ENCODE measurements at places on chromosomes 7 and 10.
A peak's percentile ranks its signal among the peaks of the same experiment; 100 is the strongest.

DNA sequence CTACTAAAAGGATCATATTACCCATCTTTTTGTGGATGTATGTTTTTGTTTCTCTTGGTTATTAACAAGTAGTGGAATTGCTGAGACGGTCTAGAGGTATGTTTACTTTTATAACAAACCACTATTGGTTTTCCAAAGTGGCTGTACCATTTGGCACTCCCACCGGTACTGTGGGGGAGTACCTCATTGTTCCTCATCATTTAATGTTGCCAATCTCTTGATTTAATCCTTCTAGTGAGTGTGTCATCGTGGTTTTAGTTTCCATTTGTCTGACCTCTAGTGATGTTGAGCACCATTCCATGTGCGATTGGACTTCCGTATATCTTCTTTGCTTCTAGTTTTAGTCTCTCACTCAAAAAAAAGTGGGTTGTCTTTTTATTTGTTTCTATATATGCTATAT is 50.4 kb downstream of the RBM33 start:
- DNase-seq, result no peak

DNA sequence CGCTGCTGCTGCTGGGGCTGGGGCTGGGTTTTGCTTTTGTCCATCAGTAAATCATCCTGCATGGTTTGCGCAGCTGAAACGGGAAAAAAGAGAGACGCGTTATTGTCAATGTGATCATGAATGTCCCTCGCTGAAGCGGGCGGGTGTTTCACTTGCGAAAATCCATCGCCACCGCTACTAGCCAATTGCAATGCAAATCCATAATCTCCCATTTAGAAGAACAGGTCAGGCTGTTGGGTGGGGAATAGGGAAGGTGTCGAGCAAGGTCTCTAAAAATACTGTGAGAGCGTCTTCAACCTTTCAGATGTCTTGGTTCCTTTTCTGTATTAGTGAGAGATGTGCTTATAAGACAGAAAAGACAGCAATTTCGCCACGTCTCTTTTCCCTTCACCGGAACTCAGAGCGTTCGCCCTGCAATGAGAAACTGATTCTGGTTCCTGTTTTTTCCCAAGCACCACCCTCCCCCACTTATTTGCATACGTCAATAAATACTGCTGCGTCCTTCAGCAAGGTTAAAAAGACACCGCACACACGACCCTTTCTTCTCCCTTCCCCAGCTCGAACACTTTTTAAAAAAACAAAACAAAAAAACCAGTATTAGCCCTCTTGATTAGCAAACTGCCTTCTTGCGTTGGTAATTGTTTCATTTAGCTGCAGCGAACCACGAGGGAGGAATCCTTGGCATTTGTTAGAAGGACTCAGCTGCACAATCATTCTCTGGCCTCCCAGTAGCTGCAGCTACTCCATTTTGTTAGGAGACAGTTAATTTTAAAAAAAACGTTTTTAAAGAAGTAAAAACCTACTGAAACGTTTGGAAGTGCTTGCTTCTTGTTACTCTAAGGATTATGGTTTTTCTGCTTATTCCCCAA is 50.4 kb downstream of the CPEB3 start:
- DNase-seq, result peak; percentile 45

- no peak for DNase-seq
Observed at GRCh38 chr7:28731092-28731658, 227.0 kb downstream of the TRIL start.

GRCh38 chr7:138980563-138981291 is 462 bp downstream of the KIAA1549 start:
- DNase-seq, result peak; percentile 18

- DNase-seq, result peak; percentile 23
Observed at GRCh38 chr7:142645777-142646176, 103.5 kb upstream of the PRSS1 start.

- no peak for DNase-seq
Observed at GRCh38 chr10:29840516-29841276, 205.9 kb upstream of the SVIL start.

DNA sequence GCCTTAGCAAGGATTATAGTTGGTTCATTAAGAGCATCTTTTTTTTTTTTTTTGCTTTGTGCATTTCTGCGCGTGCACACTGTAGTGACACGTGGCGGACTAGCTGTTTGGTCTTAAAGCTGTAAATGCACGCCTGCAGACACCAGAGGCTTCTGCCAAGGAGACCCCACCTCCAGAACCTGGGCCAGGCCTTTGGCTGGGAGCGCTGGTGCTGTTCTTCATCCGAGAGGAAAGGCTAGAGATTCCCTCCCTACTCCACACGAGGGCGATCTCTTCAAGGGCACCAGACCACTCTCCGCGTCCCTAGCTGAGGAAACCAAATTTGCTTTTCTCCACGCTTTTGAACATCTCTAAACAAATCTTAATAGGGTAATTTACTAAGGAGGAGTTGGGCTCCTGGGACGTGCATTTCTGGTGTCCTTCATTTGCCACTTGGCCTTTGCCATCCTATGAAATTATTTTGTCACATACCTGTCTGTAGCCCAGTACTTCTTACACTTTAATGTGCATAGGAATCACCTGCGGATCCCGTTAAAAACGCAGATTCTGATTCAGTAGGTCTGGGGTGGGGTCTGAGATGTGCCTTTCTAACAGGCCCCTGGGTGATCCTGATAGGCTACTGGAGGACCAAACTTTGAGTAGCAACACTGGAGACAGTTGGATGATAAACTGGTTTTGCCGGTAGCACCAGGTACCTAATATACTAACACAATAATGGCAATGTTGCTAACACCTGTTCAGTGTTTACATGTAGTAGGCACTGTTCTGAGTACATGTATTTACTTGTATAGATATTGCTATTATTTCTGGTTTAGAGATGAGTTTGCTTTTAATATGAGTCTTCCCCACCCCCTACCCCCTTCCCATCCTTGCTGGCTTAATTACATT is 1.3 kb upstream of the SLC26A5 start:
- peak; percentile 89 for DNase-seq

DNA sequence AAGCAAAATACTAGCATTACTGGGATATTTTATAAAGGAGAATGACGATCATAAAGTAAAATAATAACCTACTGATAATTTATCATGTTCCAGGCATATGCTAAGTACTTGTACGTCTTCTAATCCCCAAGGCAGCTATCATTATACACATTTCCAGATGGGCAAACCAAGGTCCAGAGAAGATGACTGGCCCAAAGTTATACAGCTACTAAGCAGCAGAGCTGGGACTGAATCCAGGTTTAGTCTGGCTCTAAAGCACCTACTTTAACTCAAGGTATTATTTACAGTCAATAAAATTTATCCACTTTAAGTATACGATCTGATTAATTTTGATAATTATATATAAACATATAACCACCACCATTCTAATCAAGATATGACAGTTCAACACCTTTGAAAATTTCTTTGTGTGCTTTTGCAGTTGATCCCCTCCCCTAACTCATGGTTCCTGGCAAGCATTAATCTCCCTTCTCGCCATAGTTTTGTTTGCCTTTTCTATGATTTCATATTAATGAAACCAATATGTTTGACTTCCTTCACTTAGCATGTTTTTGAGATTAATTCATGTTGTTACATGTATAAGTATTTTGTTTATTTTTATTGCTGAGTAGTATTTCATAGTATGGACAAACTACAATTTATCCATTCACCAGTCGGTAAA is 126.7 kb downstream of the CPEB3 start:
- DNase-seq, result no peak

GRCh38 chr10:78319371-78319770 is 285.7 kb downstream of the RPS24 start:
- DNase-seq, result no peak

GRCh38 chr7:29194206-29194593 is 375 bp upstream of the CHN2 start:
- no peak for DNase-seq

- peak; percentile 60 for DNase-seq
Observed at GRCh38 chr7:143245123-143245522, 18.1 kb upstream of the GSTK1 start.

DNA sequence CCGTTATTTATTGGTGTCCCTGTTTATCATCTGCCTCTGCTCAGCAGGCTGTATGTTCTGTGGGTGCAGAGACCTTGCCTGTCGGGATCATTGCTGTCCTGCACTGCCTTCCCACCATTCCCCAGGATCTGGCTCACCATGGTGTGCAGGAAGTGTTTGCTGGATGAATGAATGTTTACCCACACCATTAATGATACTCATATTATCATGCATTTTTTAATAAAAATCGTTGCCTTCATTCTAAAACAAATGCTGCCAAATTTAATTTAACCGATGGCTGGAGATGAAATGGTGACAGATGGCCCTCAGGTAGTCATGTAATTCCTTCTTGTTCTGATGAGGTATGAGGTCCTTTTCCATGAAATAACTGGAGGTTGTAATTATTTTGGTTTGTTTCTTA is 22.5 kb downstream of the PLPP4 start:
- DNase-seq, result no peak

DNA sequence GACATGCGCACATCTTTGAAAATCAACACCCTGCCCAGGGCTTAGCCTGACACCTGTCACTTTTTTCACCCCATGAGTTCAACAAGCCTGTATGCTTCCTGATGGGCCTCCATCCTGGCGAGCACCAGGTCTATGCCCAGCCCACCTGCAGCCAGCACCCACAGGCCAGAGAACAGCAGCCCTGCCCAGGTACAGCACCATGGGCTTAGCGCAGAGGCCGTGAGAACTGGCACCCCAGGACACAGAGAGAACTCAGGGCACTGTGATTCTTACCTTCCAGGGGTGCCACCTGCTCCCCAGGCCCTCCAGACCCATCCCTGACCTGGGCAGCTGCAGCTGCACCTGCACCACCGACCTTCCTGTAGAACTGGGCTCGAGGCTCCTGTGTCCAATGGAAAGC is 536.6 kb downstream of the TCERG1L start:
- DNase-seq, result no peak

DNA sequence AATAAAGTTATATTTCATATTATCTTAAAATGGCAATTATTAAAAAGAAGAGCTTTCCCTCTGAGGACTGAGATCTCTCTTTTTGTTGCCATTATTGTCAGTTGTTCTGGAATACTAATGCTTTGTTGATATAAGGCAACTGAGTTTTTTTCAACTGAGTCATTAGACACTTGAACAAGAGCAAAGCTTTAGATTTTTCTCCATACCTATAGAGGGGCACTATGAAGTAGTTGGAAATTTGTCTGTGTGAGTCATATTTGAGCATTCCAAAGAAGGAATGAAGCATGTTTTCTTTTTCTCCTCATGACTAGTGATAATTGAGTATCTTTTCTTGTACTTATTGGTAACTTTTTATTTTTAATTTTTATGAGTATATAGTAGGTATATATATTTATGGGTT is 24.5 kb downstream of the RPA3 start:
- DNase-seq, result no peak

GRCh38 chr10:14519785-14520184 is 189.1 kb upstream of the FRMD4A start:
- DNase-seq, result no peak

GRCh38 chr7:57201021-57201894 is 69.0 kb upstream of the ZNF479 start:
- DNase-seq, result no peak

GRCh38 chr7:3753868-3754267 is 452.8 kb downstream of the SDK1 start:
- DNase-seq, result no peak

GRCh38 chr7:133293384-133294160 is 40.7 kb downstream of the EXOC4 start:
- no peak for DNase-seq

GRCh38 chr7:12493407-12493806 is 77.1 kb upstream of the SCIN start:
- DNase-seq, result no peak

- DNase-seq, result no peak
Observed at GRCh38 chr7:155545348-155545747, 1.0 kb downstream of the CNPY1 start.

- DNase-seq, result no peak
Observed at GRCh38 chr10:35359056-35359455, 22.7 kb downstream of the CCNY start.

DNA sequence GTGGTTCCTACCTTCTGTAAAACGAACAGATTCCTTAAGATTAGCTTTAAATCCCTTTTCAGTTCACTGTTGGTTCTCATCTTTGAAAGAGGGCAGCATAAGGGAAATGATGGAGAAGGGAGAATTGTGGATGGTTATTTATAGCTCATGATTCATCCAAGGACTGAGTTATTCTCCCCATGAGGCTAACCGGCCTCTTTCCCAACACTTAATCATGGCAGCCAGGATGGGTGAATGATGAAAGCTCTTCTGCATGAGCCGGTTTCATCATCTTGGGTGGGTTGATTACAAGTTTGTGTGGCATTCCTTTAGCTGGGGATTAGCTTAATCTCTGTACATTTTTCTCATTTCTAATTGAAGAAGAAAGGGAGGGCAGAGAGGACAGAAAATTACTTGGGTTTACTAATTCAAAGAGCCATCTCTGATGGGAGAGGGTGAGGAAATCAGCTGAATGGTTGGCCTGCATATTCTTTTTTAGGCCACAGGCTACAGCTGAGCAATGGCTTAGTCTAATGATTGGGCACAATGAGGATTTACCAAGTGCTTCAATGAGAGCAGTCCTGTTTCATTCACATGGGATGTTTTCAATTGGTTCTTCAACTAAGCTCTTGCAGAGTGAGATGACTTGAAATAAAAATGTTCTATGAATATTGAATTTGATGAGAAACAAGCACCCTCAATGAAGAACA is 250.0 kb downstream of the BMPER start:
- no peak for DNase-seq

- DNase-seq, result no peak
Observed at GRCh38 chr10:120987359-120987758, 136.2 kb downstream of the WDR11 start.

GRCh38 chr10:63986536-63986935 is 465.3 kb downstream of the REEP3 start:
- no peak for DNase-seq

- DNase-seq, result no peak
Observed at GRCh38 chr7:30920584-30921539, 9.2 kb downstream of the AQP1 start.

- peak; percentile 34 for DNase-seq
Observed at GRCh38 chr7:108570146-108570755, 577 bp downstream of the DNAJB9 start.

GRCh38 chr10:131681122-131681521 is 219.7 kb upstream of the PPP2R2D start:
- no peak for DNase-seq

GRCh38 chr10:31549896-31550295 is 230.9 kb downstream of the ZEB1 start:
- no peak for DNase-seq

DNA sequence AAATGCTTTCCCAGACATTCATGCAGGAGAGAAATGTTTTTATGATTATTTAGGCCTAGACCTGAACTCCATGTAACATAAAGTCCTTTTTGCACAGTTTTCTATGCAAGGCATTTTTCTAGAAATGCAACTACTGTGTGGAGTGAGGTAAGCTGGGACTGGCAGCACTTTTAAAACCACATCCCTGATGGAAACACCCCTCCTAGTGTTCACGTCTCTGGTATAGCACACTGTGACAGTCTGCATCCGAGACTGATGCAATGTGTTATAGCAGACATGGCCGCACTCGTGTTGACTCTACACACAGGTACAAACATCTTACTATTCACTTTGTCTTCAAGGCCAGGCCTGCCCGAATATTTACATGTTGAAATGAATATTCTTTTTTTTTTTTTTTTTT is 19.3 kb upstream of the ERCC6 start:
- DNase-seq, result no peak

GRCh38 chr7:97639036-97639435 is 92.8 kb upstream of the TAC1 start:
- DNase-seq, result no peak

GRCh38 chr7:42726066-42726785 is 185.6 kb downstream of the C7orf25 start:
- no peak for DNase-seq
